ENCODE measurements at places on chromosomes 11 and 22.

- DNase-seq: no peak
Measured at GRCh38 chr11:21838427-21838826, 354.5 kb upstream of the ANO5 start.

DNA sequence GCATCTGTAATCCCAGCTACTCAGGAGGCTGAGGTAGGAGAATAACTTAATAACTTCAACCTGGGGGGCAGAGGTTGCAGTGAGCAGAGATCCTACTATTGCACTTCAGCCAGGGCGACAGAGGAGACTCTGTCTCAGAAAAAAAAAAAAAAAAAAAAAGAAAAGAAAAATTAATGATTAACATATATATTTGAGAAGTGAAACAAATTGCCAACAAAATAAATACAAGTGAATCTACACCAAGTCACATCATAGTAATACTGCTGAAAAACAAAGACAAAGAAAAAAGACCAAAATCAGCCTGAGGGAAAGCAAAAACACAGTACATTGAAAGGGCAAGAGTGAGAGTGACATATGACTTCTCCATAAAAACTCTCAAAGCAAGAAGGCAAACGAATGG lies 123.7 kb downstream of the CASP12 start:
- no peak for DNase-seq

DNA sequence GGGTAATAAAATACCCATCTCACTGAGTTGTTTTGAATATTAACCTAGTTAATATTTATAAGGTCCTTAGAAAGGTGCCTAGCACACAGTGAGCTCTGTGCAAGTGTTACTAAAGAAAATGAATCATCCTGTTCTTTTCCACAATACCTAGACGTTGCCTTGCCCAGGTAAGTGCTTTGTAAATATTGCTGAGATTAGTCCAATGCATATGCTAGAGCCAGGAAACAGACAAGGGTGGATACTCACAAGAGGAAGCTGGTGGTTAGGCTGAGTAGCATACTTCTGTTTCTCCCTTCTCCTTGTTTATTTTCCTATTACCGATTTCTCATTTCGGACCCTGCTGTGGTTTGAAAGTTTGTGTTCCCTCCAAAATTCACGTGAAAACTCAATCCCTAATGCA lies 58.1 kb upstream of the BARX2 start:
- no peak for DNase-seq

DNA sequence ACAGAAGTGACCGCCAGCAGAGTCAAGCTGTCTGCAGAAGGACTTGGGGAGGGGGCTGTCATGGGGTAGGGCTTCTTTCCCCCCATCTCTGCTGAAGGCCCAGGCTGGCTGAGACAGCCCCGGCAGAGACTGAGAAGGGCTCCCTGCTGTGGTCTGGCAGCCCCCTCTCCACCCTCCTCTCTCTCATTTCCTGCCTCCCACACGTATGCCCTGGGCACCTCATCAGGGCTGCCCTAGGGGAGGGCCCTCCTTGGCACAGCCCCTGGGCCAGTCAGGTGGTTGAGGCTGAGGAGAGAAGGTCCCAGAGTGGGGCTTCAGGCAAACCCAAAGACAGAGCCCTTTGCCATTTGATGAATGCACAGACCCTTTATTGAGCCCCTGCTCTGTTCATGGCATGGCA lies 3.6 kb downstream of the RASD2 start:
- no peak for DNase-seq

DNA sequence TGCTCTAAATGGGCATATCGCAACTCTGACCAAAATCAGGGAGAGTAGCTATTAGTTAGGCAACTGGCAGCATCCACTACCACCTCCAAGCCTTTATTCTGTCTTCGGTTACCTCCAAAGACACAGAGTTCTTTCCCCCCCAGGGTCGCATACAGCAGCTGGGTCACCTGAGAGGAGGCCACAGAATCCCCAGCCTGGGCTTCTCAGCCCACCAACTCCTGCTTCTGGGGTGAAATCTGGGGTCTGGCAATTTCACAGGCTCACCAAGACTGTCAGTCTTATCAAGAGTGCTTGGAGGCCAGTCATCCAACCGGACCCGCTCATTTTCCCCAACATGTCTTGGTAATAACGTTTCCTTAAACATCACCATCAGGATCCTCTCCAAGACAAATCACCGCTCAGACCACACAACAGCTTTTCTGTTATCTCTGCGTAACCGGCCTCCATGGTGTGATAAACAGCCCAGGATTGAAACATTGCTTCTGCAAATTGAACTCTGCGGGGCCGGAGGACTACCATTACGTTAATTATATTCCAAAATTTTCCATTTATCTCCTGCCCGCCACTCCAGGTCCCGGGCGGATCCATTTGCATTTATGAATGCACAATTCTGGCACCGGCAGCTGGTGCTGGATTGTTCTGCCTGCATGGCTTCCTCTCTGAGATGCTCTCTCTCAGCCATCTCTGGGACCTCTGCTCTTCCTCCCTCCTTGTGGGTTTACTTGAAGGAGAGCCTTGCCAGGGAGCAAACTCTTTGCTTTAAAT lies 35.6 kb downstream of the RTL6 start:
- no peak for DNase-seq

- no peak for DNase-seq
Measured at GRCh38 chr11:58837707-58838388, 6.7 kb downstream of the GLYATL2 start.

- no peak for DNase-seq
Measured at GRCh38 chr11:76251226-76251575, 44.9 kb upstream of the WNT11 start.

- DNase-seq: no peak
Measured at GRCh38 chr22:30444632-30445437, 19.3 kb downstream of the MTFP1 start.

- no peak for DNase-seq
Measured at GRCh38 chr11:108887436-108888238, 222.8 kb downstream of the DDX10 start.

DNA sequence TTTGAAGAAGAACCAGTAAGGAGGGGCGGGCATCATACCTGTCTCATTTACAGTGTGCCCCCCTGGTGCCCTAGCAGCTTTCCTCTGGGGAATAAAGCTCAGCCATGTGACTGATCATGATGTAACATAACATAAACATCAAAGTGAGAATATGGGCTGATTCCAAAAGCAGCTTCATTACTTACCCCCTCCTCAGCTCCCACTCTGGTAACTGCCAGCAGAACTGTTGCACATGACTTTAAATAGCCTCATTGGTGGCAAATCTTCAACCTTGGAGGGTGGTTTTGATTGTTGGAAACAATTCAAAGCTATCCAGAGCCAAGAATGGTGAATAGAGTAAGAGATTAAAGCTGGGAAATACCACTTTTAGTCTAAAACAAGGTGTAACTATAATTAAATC lies 384.6 kb downstream of the BUD13 start:
- DNase-seq: no peak

DNA sequence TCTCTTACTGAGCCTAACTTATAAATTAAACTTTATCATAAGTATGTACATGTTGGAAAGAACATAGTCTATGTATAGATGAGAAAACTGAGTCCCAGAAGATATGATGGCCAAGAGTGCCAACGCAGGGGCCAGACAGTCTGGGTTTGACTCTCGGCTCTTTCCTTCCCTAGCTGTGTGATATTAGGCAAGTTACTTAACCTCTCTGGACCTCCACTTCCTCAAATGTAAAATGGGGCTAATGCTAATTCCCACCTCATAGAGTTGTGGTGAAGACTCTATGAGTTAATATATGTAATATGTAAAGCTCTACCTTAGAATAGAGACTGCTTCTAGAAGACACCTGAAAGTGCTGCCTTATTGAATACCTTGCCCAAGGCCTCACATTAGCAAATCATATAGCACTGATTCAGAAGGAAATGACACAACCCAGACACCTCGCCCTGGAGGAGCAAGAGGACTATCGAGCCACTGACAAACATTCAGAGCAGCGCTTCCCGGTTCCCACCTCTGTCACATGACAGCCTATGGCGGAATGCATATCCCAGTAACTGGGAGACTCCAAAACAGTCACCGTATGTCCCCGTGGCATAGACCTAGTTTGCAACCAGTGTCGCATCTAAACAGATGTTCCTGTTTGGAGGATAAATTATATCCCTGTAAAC lies 11.3 kb upstream of the CCDC86 start:
- DNase-seq: no peak

- DNase-seq: no peak
Measured at GRCh38 chr22:40312050-40312449, 34.2 kb upstream of the ADSL start.

DNA sequence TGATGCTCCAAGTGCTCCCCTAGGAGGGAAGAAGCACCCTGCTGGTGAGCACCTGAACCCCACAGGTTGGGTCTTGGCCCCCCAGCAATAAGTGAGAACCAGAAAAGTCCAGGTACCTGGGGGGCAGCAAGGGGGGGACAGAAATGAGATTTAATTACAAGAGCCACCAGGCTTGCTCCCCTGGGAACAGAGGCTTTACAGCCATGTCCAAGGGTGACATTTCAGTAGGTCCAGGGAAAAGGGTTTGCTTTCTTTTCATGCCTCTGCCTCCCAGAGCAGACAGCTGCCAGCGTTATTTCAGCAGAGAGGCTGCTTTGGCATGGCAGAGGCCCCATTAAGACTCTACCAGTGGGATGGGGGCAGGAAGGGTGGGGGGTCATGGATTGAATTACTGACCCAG lies 437.7 kb downstream of the BUD13 start:
- no peak for DNase-seq

- peak; percentile 46 for DNase-seq
Measured at GRCh38 chr11:2301631-2302305, at the start of the genes C11orf21 and TSPAN32. TSS of gene C11orf21 (minus strand) at chr11:2301918. CDS start at chr11:2301808, 110 bp downstream. TSS of gene TSPAN32 (plus strand) at chr11:2302013. CDS start at chr11:2302150, 137 bp downstream.

- DNase-seq: no peak
Measured at GRCh38 chr11:12128301-12128751, 17.9 kb downstream of the MICAL2 start.

GRCh38 chr22:36337365-36338130 lies 50.2 kb downstream of the MYH9 start:
- DNase-seq: no peak

DNA sequence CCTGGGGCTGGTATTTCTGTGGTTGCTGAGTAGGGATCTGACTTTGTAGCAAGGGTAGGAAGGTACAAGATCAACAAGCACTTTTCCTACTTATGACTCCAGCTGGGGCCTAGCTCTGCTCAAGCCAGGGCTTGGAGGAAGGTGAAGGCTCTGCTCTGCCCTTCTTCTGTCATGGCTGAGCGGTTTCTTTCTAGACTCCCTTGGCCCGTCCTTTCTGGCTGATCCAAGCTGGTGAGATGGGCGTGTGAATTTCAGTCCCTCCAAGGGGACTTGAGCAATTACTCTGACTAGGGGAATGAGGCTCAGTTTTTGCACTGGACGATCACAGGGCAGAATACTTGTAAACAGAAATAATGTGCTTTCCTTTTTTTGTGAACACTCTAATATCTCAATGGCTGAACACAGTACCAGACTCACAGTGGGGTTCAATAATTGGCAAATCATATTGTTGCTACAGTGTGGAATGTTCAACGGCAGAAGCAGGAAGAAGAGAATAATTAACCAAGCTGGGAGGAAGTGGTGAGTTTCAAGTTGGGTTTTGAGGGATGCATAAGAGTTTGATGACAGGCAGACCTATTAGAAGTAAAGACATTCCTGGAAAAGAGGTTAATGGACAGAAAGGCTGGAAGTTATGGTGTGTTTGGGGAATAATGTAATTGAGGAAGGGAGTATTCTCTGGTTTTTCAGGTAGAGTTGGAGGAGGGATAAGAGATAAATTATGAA lies 507.6 kb downstream of the MIAT start:
- no peak for DNase-seq

GRCh38 chr22:36245805-36246356 lies 6.6 kb upstream of the APOL2 start:
- no peak for DNase-seq

DNA sequence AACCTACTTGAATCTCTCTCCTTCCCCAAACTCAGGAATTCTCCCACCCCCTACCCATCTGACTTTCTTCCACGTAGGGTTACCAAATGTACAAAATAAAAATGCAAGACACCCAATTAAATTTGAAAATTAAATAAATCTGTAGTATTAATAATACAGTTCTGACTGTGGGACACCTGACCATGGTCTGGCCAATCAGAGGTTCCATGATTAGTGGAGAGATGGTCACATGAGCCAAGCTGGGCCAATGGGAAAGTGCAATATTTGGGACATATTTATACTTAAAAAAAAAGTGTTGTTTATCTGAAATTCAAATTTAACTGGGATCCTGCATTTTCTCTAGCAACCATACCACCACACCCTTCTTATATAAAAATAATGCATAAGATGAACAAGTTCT lies 29.8 kb upstream of the ASPHD2 start:
- no peak for DNase-seq

DNA sequence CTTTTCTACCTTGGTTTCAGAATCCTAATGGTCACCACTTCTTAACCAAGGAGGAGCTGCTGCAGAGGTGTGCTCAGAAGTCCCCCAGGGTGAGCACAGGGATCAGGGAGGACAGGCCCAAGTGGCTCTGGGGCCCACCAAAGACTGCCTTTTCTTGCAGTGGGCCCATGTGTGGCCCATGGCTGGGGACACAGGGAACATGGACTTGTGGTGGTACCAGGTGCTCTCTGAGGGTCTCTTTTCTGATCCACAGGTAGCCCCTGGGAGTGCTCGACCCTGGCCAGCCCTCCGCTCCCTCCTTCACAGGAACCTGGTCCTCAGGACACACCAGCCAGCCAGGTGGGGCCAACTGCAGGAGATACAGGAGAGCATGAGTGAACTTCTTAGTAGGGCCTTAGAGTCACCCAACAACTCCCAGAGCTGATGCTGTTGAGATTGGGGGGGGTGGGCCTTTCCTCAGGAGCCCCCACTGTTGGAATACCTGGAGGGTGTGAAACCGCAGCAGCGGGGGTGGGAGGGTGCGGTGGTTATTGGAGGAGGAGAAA lies 2.0 kb downstream of the MUS81 start:
- DNase-seq: no peak

- no peak for DNase-seq
Measured at GRCh38 chr11:17740649-17741235, 6.2 kb downstream of the KCNC1 start.

DNA sequence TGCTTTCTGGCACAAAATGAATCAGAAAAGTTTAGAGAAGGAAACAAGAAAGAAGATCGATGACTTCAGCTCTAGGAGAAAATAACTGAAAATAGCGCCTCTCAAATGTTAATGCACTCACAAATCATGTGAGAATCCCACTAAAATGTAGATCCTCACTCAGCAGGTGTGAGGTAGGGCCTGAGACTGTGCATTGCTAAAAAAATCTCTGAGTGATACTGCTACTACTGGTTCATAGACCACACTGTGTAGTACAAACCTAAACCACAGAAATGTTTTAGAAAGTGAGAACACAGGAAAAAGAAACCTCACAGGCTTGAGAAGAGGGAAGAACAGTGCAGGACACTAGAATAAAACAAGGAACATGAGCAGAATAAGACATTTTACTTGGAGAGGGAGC lies 2.0 kb downstream of the OR8D4 start:
- no peak for DNase-seq

Measured in stimulated activated CD8-positive, alpha-beta memory T cell treated with anti-CD3 and anti-CD28 coated beads, Interleukin-4, amount 100 ng/mL, for 1 hour (primary cell).